ENCODE measurements at places on chromosomes 12 and 14.

DNA sequence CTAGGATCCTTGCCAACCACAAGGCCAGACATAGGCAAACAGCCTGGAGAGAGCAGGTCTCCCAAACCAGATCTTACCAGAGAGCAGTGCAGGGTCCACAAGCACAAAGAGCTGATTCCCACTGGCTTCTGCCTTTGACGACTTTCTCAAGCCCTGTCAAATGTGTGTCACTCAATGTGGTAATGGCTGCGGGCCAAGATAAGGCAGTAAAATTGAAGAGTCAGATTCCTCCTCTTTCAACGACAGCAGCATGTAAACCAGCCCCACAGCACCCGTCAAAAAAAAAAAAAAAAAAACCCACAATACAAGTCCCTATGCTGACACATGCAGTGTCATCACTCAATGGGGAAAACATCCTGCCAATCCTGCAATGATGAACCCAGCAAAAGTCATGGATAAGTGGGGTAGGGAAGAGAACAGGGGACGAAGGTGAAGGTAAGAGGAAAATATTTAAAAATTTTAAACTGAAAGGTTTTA is at the start of gene STON2:
Gene STON2, minus strand, starts transcription at position 123 of the 477 bp plus-strand sequence. CDS start 1,942 bp downstream, outside the sequence.
- DNase-seq, result no peak

GRCh38 chr12:122097927-122098756 is 19.6 kb downstream of the MLXIP start:
- peak; percentile 45 for DNase-seq

DNA sequence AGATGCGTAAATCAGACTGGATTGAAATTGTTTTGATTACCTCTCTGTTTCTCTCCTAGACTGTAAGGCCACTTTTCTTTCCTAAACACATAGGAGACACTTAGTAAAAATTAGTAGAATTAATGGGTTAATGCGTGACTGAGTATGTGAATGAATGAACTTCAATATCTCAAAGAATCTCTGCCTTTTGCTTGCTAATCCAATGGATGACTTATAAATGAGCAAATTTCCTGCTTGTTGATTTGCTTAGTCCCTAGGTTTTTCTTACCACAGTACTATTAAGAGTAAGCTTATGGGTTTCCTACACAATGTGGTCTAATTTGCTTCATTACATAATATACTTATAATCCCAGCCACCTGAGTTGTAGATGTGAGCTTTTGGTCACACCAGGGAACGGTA is 164.1 kb downstream of the SRGAP1 start:
- no peak for DNase-seq

GRCh38 chr12:19200261-19200660 is 70.7 kb downstream of the PLEKHA5 start:
- DNase-seq, result no peak

- DNase-seq, result no peak
These were observed 3.7 kb downstream of the KERA start for GRCh38 chr12:91053951-91054715.

DNA sequence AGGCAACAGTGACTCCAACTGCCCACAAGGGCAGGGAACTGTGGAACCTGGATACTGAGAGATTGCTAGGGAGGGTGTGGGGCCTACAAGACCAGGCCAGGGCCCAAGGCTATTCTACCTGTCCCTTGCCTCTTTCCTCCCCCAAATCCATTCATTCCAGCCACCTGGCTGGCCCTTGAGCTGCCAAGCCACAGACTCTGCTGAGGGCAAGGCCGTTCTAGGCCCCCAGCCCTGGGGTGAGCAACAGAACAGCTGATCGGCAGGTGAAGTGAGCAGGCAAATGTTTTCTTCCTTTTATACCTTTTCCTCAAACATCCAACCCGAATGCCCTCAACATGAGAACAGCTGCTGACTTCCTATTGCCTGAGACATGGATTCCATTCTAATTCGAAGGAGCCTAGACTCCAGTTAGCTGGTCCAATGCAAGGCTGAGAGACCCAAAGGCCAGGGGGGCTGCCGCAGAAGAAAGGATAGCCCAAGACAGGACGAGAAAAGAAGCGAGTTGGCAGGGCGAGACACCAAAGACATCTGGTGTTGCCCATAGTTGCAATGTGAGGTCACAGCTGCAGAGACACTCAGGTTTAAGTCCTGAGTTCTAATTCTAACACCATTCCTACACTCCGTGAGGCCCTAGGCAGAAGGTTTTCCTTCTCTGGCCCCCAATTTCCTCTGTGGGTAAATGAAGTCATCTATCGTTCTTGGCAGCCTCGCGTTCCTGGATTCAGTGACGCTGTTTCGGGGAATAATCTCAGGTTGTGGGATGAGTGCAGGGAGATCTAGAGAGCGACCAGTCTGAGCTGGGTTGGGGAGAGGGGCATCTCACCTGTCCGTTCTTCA is 1.7 kb downstream of the C1QL4 start:
- DNase-seq, result no peak

GRCh38 chr12:51359851-51360250 is 13.4 kb upstream of the CELA1 start:
- DNase-seq, result no peak

DNA sequence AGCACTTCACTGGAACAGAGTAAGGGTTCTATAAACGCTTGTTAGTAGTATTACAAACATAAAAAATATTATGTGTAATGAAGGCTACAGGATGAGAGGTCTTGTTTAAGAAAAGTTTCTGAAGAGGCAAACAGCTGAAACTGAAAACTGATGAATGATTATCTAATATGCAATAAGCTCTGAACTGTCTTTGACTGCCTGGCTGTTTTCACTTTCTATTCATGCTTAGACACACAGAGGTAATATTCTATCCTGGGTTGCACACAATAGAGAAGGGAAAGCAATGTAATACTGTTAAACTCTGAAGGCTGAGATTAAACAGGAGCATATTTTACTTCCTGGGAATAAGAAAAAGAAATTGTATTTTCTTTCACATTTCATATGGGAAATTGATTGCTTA is 251.3 kb downstream of the ALX1 start:
- DNase-seq, result no peak

GRCh38 chr12:130342442-130342841 is 4.8 kb downstream of the PIWIL1 start:
- no peak for DNase-seq

GRCh38 chr14:84128050-84128449 is 1401.9 kb upstream of the FLRT2 start:
- DNase-seq, result no peak

- peak; percentile 24 for DNase-seq
These were observed 4.8 kb downstream of the IFNG start for GRCh38 chr12:68154779-68155178.

- DNase-seq, result no peak
These were observed 49.6 kb downstream of the AMN start for GRCh38 chr14:102971836-102972606.

DNA sequence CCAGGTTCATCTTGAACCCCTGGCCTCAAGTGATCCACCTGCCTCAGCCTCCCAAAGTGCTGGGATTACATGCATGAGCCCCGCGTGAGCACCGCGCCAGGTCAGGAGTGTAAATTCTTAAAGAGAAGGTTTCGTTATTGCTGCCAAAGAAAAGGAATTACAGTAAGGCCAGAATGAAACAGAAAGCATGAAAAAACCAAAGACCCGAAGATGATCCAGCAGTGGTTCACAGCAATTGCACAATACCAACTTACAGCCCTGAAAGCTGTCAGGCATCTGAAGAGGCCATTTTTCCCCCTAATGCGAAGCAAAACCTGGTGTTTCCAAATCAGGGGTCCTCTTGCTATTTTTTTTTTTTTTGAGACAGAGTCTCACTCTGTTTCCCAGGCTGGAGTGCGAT is 10.3 kb downstream of the RBM23 start:
- DNase-seq, result no peak

DNA sequence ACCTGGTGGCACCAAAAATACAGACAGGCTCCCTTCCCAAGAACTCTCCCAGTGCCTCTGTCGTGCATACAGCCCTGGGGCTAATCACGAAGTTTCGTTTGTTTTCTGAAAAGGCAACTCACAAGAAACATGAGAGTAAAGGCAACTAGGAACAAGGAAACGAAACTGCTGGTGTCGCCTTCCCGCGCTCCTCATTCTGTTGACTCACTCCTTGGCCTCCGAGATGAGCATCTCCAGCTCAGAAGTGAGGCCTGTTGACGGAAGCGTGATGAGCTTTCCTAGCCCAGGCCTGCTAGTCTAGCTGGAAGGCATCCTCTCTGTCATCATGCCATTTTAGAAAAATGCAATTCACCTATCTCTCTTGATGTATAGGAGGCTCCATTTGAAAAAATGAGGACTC is 50.5 kb downstream of the TTC9 start:
- DNase-seq, result no peak

Measured in NCI-H1436 (cell line).